ENCODE measurements at places on chromosomes 11 and 22. TPM values are rescaled to one million over a fixed set of nuclear protein-coding genes. Genes with fewer than 3 reads are reported as not detected.

GRCh38 chr11:6442441-6442840, 1.7 kb upstream of the HPX start:
- DNase-seq = no peak

- no peak for DNase-seq
These were observed 246.6 kb downstream of the MN1 start for GRCh38 chr22:27554841-27555456.

- DNase-seq = no peak
These were observed 48.2 kb downstream of the SGSM3 start for GRCh38 chr22:40418366-40419201.

- DNase-seq = no peak
These were observed 17.8 kb downstream of the MAFF start for GRCh38 chr22:38219632-38220031.

DNA sequence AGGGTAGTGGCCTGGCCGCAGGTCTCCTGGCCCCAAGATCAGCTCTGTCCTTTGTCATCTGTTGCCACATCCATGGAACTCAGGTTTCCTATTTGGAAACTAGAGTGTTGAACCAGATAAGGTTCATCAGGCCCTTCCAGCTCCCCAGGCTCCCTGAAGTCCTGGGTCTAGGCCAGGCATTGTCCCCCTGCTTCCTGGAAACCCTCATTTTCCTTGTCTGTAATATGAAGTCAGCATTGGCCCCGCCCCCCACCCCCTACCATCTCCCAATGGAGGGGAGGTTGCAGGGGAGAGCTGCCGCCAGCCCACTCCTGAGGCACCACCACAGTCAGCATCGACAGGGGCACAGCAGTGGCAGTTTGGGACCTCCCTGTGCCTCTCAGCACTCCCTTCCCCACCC, 9.0 kb upstream of the MS4A10 start:
- no peak for DNase-seq

DNA sequence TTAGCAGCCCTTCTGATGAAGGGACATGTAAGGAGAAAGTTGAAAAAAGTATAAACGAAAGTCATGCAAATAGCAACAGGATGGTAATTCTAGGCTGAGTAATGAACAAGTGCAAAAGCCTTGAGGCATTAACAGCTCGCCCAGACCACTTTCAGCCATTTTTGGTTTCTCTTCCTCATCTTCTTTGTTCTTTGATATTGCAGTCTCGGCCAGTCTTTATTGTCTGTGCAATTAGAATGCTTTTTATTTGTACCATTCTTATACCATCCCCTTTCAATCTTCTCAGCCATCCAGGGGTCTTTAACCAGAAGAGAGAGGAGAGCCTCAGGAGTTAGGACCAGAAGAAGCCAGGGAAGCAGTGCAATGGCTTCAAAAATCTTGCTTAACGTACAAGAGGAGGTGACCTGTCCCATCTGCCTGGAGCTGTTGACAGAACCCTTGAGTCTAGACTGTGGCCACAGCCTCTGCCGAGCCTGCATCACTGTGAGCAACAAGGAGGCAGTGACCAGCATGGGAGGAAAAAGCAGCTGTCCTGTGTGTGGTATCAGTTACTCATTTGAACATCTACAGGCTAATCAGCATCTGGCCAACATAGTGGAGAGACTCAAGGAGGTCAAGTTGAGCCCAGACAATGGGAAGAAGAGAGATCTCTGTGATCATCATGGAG, 7.3 kb downstream of the TRIM34 start:
- no peak for DNase-seq

The RIMBP3B gene
- 0.29 TPM for total RNA-seq

The P4HA3 gene
- total RNA-seq = 0.81 TPM

The NDUFS3 gene
- 89.3 TPM for total RNA-seq

Data from epithelial cell of proximal tubule (primary cell).